ENCODE measurements at places on chromosomes 2 and 18. TPM values are rescaled to one million over a fixed set of nuclear protein-coding genes. Genes with fewer than 3 reads are reported as not detected.

Gene LRRC30
- total RNA-seq: not detected

Gene SPEG
- total RNA-seq: 11.8 TPM

Gene ADRA2B
- not detected for total RNA-seq

Gene GKN1
- total RNA-seq: not detected

Gene KCNIP3
- 1.0 TPM for total RNA-seq

Gene POTEI
- not detected for total RNA-seq

Gene SLC14A1
- total RNA-seq: 12.9 TPM

Gene ATP8B1
- total RNA-seq: not detected

Gene ELOA2
- total RNA-seq: not detected

Gene DSG1
- not detected for total RNA-seq

Gene RNU2-63P
- 28.7 TPM for total RNA-seq

Gene VIL1
- total RNA-seq: 0.25 TPM

Gene LYPD6B
- total RNA-seq: not detected
